ENCODE measurements at places on chromosomes 3 and 15.

GRCh38 chr3:19346759-19347158 lies 198.4 kb downstream of the KCNH8 start:
- DNase-seq = no peak

DNA sequence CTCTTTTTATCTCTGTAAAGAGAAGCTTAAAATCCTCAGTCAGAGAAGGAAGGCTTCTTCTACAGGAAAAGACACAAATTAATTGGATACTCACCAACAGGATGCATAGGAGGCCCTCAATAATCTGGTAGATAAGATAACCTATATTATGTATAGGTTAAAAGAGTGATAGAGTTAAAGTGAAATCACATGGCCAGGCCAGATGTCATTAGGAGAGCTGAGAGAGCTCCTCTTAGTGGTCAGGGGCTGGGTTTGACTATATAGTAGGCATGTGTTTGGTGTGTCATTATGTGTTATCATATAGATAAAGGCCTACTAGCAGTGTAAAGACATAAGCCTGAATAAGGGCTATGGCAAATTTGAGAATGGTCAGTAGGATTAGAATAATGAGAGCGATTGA lies 479.3 kb downstream of the EPHA3 start:
- DNase-seq = no peak

GRCh38 chr3:142725357-142725739 lies 1.5 kb downstream of the TRPC1 start:
- no peak for DNase-seq

GRCh38 chr3:55795296-55795695 lies 308.2 kb upstream of the WNT5A start:
- DNase-seq = no peak

- DNase-seq = no peak
These were observed 479.8 kb downstream of the NAALADL2 start for GRCh38 chr3:175338775-175339535.

DNA sequence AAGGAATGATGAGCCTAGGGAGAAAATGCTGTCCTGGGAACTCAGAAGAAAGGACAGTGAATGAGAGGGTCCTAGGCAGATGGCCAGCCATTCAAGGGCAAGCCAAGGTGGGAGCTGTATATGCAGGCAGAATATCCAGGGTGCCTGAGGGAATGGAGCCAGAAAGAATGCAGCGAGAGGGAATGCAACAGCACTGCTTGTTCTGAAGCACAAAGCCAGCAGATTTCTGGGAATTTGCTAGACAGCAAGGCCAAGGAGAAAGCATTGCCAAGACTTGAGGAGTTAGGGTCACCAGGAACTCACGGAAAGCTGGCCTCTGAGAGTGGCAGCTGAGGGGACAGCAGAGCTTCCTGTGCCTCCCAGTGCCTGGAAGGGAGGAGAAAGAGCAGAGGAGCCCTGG lies 200.6 kb downstream of the MYRIP start:
- no peak for DNase-seq

GRCh38 chr3:117282566-117282965 lies 573.0 kb downstream of the TUSC7 start:
- DNase-seq = no peak

- DNase-seq = no peak
These were observed 602.2 kb upstream of the ALCAM start for GRCh38 chr3:104764496-104764895.

- DNase-seq = no peak
These were observed 477.8 kb upstream of the RGMA start for GRCh38 chr15:93566762-93567161.

GRCh38 chr3:140472306-140473020 lies 205.4 kb upstream of the TRIM42 start:
- no peak for DNase-seq

DNA sequence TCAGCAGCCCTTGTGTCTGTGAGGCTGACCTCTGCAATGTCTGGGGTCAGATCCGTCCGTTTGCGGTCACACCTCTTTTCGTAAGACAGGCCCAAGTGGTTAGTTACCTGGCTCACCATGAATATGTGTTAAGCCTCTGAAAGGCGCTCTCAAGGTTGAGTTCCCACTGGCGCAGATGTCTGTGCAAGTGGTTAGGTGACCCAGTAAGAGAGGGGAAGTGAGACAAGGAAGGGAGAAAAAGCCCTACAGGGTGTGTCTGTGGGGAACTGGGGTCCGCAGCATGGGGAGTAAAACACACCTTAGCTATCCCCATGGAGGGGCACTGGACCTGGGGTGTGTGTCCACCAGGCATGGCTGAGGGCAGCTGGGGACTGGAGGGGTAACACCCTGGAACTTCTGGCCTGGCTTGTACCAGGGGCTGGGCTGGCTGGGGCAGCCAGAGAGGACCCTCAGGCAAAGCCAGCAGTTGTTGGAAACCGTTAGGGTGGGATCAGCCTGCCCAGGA lies 391.6 kb upstream of the PROK2 start:
- peak; percentile 46 for DNase-seq

GRCh38 chr3:127389420-127389819 lies 101.6 kb upstream of the PRR20G start:
- DNase-seq = no peak

- DNase-seq = no peak
These were observed 115.2 kb upstream of the TP63 start for GRCh38 chr3:189516039-189516438.

- DNase-seq = no peak
These were observed 667.4 kb downstream of the NTRK3 start for GRCh38 chr15:87589134-87589533.

DNA sequence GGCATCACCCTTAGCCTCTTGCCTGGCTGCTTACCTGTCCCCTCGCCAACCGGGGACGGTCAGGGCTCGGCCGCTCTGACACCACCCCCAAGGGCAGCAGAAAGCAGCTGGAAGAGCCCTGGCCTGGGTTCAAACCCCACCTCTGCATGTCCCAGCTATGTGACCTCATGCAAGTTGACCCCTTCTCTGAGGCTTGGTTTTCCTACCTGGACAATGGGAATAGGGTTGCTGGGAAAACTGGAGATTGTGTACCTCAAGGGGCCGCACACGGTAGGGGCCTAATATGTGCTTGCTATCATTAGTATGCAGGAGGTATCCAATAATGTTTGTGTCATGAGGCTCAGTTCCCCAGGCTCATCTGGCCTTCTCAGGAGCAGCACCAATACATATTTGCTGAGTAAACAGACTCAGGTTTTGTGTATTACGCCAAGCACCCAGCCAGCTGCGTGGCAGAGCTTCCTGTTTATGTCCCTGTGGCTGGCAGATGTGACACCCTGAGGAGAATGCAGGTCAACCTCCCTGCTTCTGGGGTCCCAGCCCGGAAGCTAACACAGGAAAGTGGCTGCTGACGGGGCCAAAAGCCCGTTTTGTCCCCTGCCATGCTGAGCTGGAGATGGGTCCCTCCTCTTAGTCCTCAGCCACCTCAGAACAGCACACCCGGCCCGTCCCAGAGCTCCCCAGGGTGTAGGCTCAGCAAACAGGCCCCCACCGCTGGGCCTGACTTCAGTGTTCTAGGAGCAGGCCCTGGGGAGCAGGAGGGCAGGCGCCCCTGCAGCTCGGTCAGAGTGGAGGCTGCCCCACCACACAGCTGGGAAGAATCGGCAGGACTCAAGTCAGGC lies 29.7 kb downstream of the PLXND1 start:
- peak; percentile 90 for DNase-seq

GRCh38 chr15:45319472-45320214 lies 58.7 kb downstream of the GATM start:
- DNase-seq = no peak

GRCh38 chr15:40098489-40099261 lies 10.0 kb downstream of the BMF start:
- no peak for DNase-seq

GRCh38 chr15:78104119-78104479 lies 11.7 kb downstream of the SH2D7 start:
- no peak for DNase-seq

DNA sequence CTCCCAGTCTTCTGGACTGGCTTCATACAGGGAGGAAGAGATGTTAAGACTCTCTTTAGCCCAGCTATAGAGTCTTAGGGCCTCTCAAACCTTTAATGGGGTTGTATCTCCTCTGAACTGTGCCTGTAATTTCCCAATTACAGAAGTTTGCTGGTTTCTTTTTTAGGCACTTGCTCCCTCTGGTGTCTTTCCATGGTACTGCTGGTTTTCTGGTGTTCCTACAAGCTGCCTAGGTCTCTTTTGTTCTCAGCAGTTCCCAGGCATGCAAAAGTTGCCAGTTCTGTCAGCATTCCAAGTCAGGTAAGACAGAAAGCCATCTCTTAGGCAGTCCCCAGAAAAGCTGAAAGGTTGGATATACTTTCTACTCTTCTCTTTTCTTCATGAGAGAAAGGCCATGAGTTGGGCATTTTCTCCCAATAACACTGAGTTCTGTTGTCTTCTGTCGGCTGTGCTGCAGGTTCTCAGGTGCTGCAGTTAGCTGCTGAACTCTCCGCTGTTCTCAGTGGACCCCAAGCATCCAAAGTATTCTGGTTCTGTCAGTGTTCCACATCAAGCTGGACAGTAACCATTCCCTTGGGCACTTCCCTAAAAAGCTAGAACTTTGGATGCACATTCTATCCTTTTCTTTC lies 54.4 kb upstream of the EHHADH start:
- DNase-seq = peak; percentile 66

GRCh38 chr15:69557020-69557706 lies 104.5 kb downstream of the RPLP1 start:
- DNase-seq = no peak

GRCh38 chr3:196081834-196082618 lies at the start of gene TFRC:
Gene TFRC (minus strand): TSS chr3:196082090. CDS start chr3:196077099, 4,991 bp downstream.
- peak; percentile 95 for DNase-seq

- no peak for DNase-seq
These were observed 632.7 kb downstream of the CADM2 start for GRCh38 chr3:85591451-85591850.

DNA sequence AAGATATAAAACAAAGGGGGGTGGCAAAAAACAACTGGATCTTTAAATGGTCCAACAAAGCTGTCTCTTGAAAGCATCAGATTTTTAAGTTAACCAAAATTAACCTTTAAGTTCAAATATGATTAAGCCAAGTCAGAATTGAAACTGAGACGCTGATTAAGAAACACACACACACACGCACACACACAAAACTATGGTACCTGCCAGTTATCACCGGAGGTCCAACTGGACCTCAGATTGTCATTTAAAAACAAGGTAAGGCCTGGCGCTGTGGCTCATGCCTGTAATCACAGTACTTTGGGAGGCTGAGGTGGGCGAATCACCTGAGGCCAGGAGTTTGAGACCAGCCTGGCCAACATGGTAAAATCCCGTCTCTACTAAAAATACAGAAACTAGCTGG lies 10.4 kb downstream of the ARF4 start:
- DNase-seq = no peak

DNA sequence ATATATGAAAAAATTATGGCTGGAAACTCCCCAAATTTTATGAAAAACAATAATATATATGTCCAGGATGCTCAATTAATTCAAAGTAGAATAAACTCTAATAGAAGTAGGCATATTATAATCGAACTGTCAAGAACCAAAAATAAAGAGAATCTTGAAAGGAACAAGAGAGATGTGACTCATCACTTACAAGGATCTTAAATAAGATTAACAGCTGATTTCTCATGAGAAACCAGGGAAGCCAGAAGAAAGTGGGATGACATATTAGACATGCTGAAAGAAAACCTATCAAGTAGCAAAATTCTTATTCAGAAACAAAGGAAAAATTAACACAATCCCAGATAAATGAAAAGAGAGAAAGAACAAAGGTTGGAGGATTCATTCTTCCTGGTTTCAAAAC lies 66.8 kb downstream of the FAIM start:
- DNase-seq = no peak

DNA sequence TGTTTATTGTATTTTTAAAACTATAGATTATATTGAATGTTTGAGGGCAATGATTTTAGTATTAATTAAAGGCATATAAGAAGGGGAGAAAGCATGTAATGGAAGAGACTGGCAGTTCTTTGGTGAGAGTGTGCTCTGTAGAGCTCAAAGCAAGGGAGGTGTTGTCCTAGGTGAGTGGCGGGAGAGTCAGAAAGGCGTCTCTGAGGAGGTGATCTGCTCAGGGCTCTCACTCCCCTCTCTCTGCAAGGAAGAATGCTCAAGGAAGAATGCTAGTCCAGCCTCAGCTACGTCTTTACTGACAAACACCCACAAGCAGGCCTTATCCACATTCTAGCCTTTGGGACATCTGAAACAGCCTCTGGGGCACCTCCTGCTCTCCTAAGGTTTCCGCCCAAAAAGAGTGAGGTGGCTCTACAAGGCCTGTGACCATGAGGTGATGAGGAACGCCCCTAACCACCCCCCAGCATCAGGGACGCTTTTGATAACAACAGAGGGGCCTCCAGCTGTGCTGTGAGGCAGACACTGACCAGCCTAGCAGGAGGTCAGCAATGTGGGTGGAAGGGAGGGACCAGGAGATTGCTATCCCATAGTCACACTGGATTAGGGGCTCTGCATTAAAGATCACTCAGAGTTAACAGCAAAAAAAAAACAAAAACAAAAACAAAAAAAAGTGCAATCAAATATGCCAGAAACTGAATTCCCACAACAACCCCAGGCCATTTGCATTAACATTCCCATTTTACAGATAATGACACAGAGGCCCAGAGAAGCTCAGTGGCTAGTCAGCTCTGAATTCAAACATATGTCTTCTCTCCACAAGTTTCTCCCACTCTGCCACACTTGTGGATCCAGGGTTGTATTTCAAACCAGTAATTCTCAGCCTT lies 202.2 kb upstream of the CTNNB1 start:
- DNase-seq = no peak

GRCh38 chr15:49678655-49679054 lies 57.8 kb downstream of the DTWD1 start:
- no peak for DNase-seq

DNA sequence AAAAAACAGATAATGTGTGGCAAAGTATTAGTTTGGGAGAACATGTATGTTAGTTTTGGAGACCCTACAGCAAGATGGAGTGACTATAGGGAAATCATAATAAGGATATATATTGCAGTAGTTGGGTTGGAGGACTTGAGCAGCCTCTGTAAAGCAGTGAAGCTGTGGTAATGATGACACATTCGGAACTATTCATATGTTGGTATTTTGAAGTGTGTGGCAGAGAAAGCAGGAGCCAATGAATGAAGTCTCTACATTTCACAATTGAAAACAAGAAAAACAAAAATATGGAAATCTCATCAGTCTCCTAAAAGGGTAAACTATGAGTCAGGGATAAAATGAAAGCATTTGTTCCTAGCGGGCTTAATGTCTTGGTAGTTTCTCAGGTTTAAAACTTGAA lies 645.9 kb downstream of the OTOL1 start:
- no peak for DNase-seq

- DNase-seq = no peak
These were observed 158.6 kb downstream of the ADAM10 start for GRCh38 chr15:58590926-58591325.

- no peak for DNase-seq
These were observed 56.4 kb upstream of the SLC24A5 start for GRCh38 chr15:48064421-48064820.

DNA sequence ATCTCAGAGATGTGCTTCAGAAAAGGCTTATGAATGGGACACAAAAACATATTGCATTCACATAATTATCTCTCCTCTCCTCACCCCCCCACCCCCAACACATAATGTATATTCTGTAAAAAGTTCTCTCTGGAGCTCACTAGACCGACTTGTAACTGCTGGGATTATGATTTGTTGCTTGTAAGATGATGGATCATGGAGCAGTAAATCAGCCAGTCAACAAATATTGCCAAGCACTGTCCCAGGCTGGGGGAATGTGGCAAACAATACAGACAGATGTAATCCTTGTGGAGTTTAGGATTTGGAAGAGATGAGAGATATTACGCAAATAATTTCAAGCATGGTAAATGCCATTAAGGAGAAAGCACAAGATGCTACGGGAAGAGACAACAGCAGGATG lies 114.8 kb downstream of the PEX5L start:
- DNase-seq = no peak

All from hematopoietic multipotent progenitor cell (in vitro differentiated cells).